GM12891 (cell line): ENCODE measurements at places on chromosomes 3 and 15.

GRCh38 chr3:30544812-30545211 is 61.6 kb upstream of the TGFBR2 start:
- DNase-seq, result no peak

GRCh38 chr3:28077572-28077971 is 163.8 kb upstream of the CMC1 start:
- no peak for DNase-seq

GRCh38 chr3:98782824-98783500 is 19.8 kb downstream of the ST3GAL6 start:
- DNase-seq, result no peak

GRCh38 chr3:132346841-132347736 is 29.9 kb downstream of the ACP3 start:
- DNase-seq, result no peak
